Stomach (tissue), 19 donors: ENCODE measurements at places on chromosomes 3 and 15.

- no peak for DNase-seq
Measured at GRCh38 chr3:153334558-153334957, 172.5 kb downstream of the RAP2B start.

DNA sequence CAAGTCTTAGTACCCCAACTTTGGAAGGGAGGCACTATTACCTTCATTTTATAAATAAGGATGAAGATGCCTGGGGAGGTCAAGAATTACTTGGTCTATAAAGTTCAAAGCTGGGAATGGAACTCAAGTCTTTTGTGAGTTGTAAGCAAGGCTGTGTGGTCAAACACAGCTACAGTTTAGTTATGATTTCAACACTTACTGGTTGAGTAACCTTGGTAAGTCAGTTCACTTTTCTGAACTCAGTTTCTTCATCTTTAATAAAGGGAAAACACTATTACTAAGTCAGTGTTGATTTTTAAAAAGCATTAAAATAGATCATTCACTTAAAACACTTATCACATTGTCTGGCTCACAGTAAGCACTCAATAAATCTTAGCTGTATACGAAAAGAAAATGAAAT lies 200.4 kb upstream of the ADAMTS9 start:
- no peak for DNase-seq

DNA sequence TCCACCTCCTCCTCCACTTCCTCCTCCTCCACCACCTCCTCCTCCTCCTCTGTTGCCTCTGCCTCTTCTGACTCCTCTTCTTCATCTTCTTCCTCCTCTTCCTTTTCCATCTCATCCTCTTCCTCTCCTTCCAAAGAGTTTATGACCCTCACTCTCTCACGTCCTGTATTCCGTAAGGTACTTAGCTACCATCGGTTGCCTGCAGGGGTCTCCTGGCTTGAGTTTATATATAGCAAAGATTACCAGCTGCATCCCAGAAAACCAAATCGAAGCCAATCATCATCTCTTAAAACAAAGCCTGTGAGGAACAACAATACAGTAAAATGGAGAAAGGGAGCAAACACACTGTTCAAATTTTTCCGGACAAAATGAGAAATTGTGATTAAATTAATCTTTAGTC lies 317.4 kb downstream of the C3orf38 start:
- no peak for DNase-seq

- no peak for DNase-seq
Measured at GRCh38 chr15:101020451-101020850, 101.3 kb downstream of the LRRK1 start.

GRCh38 chr3:38085311-38085942 lies 46.4 kb downstream of the DLEC1 start:
- DNase-seq, result no peak

DNA sequence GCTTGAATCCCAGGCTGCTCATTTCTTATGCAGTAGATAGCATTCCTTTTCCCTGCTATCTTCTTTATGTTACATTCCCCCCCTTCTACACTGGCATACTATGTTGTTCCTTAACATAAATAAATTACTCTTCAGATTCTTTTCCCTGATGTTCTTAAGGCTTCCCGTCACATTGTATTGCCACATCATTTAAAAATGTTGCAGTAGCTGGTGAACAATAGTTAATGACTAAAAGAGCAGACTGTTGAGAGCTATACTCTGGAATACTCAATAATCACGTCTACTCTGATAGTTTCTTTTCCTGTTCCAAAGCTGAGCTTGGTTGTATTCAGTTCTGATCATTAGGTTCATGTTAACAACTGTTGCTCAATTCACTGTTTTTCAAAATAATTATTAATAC lies 219.9 kb downstream of the CHST2 start:
- no peak for DNase-seq

GRCh38 chr3:183958775-183959174 lies 58.9 kb downstream of the ABCC5 start:
- DNase-seq, result no peak

DNA sequence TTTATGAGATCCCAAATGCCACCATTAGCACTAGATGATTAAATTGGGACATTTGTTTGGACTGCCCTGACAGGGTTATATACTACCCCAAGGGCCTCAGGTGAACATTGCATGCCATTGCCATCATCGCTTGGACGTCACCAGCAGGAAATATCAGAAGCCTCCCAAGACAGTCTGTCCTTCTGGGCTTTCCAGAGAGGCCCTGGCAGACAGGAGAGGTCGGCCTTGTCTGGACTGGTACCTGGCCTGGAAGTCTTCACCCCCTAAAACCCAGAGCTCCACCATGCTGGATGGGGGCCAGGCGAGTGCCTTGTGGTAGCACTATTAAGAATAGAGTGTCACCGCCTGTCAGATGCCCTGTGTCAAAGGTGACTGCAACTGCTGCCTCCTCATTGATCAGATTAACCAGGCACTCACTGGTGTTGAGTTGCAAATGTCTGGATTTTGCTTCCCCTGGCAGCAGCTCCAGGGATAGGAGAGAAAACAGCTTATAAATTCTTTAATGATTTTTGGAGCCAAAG lies 324.1 kb upstream of the RASGRP1 start:
- no peak for DNase-seq

GRCh38 chr3:117261983-117262421 lies 552.4 kb downstream of the TUSC7 start:
- peak; percentile 69 for DNase-seq

- peak; percentile 62 for DNase-seq
Measured at GRCh38 chr15:75182187-75183131, 19.2 kb upstream of the C15orf39 start.

GRCh38 chr3:112030901-112031300 lies 3.6 kb upstream of the TMPRSS7 start:
- DNase-seq, result no peak

GRCh38 chr3:169387751-169388696 lies 275.5 kb downstream of the MECOM start:
- peak; percentile 35 for DNase-seq

GRCh38 chr15:81807806-81808205 lies 238.0 kb downstream of the MEX3B start:
- no peak for DNase-seq

GRCh38 chr3:24278543-24278942 lies 216.1 kb downstream of the THRB start:
- no peak for DNase-seq

DNA sequence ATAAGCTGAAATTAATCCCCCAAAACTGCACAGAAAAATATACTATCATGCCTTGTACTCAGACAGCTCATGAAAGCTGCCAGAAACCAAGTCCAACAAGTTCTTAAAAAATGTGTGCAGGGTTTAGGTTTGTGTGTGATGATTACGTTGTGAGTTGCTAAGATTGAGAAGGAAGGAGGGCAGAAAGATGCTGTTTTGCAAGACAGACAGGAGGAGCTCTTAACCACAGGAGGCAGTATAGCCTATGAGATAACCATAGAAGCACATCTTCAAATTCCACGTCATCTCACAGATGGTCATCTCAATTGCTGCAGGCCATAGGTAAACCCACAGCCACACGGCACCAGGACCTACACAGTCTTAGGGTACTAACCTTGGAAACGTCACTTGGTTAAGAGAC lies 191.9 kb downstream of the STT3B start:
- no peak for DNase-seq

- DNase-seq, result no peak
Measured at GRCh38 chr3:123749711-123750110, 134.4 kb downstream of the MYLK start.

DNA sequence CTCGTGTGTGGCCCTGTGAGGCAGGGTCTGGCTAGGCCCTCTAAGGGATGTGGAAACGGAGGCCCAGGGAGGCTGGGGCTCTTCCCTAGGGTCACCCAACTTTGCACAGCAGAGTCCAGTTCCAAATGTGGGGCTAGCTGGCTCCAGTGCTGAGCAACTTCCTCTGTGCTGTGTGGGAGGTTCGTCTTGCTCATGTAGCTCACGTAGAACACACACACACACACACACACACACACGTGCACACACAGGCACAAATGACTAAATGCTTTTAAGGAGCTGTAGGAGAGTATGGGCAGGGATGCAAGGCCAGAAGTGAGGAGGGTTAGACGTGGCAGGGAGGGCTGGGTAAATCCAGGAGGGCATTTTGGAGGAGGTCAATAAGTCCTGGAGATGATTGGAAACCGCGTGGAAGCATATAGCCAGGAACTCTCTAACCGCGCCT lies 213.8 kb downstream of the RPLP1 start:
- peak; percentile 65 for DNase-seq

DNA sequence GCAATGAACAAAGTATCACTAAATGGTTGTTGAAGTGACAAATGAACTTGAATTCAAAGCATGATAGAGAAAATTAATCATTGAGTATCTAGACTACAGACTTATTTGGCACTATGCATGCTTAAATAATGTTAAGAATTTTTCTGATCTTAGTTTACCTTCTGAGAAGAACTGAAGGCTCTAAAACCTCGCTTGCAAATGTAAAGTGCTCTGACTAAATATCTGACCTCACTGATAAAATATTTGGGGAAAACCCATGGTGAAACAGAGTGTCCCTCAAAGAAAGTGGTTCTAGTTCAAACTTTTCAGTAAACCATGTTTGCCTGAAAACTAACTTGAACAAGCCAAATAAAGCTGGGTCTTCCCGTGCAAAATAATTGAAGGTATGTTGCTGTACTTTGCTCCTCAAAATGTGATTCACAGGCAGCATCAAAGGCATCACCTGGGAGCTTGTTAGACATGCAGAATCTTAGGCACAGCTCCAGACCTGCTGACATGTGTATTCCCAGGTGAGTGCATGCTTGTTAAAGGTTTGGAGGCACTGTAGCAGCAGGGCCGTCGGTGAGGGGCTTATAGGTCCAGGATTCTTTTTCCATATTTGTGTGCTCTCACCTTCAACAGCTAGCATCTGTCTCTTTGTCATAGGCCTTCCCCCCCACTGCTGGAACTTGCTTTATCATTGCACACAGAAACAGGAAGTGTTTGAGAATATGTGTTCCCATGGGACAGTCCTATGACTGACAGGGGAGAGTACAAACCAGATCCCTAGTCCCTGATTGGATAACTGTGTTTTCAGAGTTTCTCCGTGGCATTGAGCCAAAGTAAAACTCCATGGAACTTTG lies 524.2 kb upstream of the LMCD1 start:
- no peak for DNase-seq

GRCh38 chr3:6512172-6512800 lies 348.6 kb upstream of the GRM7 start:
- DNase-seq, result no peak

GRCh38 chr3:12741209-12741608 lies 17.9 kb downstream of the TMEM40 start:
- DNase-seq, result no peak

DNA sequence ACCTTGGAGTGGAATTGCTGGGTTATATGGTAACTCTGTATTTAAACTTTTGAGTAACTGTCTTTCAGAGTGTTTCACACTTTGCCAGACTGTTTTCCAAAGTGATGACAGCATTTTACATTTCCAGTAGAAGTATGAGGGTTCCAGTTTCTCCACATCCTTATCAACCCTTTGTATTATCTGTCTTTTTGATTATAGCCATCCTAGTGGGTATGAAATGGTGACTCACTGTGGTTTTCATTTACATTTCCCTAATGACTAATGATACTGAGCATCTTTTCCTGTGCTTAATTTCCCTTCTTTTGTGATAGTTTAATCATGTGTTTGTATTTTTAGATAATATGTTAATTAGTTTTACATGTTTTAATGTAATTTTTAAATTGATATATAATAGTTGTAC lies 138.1 kb upstream of the DAZL start:
- no peak for DNase-seq

- no peak for DNase-seq
Measured at GRCh38 chr3:482479-482878, 285.9 kb downstream of the CHL1 start.

- DNase-seq, result no peak
Measured at GRCh38 chr3:42192334-42193200, 73.4 kb downstream of the CCK start.

DNA sequence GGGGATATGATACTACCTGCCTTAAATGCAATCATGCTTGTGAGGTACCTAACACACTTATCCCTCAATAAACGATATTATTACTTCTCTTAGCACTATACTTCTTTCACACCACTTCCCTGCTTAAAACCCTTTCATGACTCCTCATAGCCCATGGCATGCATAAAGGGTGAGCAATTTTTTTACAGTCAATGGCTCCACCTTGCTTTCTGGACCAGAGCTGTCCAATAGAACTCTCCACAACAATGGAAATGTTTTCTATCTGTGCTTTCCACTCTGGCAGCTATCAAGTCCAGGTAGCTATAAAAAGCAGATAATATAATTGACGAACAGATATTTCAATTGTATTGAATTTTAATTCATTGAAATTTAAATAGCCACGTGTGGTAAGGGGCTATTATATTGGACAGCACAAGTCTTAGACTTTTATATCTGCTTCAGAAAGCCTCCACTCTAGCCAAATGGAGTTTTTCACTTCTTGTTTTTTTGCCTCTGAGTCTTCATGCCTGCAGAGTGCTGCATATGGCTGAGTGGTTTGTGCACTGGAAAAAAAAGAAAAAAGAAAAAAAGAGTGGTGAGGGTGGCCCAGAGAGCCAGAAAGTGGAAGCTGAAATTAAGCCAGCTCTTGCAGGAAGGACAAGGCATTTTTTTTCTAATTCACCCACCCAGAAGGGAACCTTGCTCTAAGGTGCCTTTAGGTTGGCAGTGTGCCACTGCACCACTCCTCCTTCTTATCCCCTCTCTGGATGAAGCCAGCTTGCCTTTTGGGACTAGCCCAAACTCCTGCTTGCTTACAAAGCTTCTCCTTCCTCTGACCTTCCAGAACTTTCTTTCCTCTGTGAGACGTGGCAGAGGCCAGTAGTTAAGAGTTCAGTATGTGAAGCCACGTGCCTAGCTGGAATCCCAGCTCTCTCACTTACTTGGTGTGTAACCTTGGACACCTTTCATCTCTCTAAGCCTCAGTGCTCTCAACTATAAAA lies 239.0 kb upstream of the LRTM1 start:
- DNase-seq, result peak; percentile 33

GRCh38 chr3:196624907-196625306 lies 14.6 kb upstream of the NRROS start:
- DNase-seq, result no peak

DNA sequence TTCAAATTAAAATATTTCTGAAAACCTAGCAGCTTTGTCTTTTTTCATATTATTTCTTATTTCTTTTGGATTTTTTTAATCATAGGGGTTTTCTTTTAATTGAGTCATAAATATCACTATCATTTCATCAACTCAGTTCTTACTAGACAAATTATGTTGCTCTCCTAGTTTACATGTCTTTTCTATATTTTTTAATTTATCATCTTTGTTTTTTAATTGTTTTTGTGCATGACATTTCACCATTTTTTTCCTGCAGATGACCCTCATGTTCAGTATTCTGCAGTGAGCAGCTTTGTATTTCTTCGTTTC lies 89.9 kb downstream of the RASA2 start:
- DNase-seq, result no peak

GRCh38 chr3:109731639-109732473 lies 394.5 kb upstream of the DPPA4 start:
- DNase-seq, result peak; percentile 82
